NCI-H82 (cell line): ENCODE measurements at places on chromosomes 7 and 10.

DNA sequence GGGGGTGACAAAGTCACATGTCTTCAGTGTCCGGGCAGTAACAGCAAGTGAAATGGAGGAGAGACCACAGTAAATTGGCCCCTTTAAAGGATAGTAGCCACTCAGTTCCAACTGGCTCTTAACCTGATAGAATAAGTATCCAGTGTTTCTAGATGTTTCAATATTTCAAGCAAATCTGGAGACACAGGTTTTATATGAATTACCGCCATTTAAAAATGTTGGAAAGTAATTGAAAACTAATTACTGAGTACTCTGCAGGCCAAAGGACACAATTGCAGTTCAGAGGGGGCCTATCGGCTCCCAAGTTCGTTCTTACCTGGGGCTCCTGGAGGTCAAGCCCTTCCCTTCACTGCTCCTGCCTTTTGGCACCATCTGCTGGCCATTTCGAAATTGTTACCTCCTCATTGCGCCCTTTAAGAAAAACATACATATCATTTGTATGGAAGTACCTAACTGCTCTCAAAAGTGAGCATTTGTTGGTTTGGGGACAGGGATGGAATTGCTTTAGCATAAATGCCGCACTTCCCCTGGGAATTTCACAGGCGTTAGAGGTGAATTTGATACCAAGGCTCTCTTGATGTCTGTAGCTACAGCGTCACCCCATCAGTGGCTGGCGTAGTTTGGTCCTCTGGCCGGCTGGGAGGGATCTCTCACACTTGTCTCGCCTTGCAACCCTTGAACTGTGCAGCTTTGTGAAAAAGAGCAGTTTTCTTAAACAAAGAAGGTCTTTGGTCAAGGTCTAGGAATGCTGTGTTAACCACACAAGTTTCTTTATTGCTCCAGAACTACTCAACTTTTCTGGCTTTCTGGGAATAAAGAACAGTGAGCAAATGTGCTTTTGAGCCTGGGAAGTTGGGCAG lies 220.0 kb downstream of the ARHGAP21 start:
- peak; percentile 75 for DNase-seq

- DNase-seq, result no peak
Measured at GRCh38 chr7:87543623-87544022, 57.1 kb downstream of the ABCB1 start.

GRCh38 chr10:63561341-63561740 lies 40.1 kb downstream of the REEP3 start:
- no peak for DNase-seq

DNA sequence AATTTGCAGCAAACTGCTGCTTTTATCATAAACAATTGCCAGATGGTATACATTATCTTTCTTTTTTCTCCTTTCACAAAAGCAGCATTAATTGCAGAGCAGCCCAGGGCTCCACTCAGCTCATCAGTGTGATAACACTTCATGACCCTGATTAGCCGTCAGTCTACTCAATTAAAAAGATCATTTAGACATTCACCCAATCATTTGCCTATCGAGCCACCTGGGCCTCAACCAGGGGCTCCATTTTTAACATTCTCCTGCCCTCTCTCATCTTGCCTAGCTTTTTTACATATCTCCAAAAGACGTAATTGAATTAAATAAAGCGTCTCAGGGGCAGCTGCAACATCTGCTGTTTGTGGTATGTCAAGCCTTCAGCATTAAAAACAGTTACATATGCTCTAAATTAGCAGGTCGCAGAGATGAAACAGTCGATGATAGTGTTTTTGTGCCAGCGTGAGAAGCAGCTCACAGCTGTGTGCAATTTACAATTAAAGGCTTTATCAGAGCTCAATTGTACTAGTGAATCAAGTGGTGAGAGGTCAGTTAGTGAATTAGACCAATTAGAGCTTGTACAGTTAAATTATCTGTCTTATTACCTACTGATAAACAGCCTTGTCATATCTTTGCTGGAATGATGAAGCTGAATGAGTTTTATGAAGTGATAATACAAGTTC lies 522.5 kb downstream of the ETV1 start:
- peak; percentile 94 for DNase-seq

DNA sequence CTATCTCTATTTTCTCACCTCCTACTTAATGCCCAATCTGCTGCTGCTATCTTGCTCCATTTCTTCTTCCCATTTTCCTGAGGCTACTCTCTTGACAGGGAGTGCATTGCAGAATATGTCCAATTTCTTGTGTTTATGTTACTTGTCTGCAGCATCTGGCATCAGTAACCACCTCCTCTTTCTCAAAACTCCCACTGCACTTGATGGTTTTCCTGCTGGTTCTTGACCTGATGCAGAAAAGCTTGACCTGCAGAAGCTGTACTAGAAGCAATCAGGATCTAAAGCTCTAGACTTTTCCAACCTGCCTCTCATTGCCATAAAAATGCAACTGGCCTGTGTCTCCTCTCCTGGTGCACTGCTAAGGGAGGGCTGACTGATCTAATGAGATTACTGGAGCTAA lies 287.8 kb downstream of the ZEB1 start:
- DNase-seq, result no peak

- DNase-seq, result no peak
Measured at GRCh38 chr10:127790066-127790624, 53.2 kb downstream of the FOXI2 start.

DNA sequence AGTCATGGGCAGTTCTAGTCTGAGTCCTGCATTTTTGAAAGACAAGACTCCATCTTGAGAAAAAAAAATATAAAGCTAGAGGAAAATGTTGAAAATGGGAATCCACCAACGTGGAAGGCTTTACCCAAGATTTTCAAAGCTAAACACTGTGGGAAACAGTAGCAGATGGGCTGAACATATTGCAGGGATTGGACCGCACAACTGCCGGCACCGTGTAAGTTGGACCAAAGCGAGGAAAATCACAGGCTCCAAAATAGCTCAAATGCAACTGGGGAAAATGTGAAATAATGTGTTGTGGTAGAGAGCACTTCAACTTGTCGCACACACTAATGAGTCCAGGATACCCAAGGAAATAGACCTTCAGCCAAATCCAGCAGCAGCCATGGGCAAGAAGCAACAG lies 26.4 kb upstream of the ADRB1 start:
- DNase-seq, result no peak

DNA sequence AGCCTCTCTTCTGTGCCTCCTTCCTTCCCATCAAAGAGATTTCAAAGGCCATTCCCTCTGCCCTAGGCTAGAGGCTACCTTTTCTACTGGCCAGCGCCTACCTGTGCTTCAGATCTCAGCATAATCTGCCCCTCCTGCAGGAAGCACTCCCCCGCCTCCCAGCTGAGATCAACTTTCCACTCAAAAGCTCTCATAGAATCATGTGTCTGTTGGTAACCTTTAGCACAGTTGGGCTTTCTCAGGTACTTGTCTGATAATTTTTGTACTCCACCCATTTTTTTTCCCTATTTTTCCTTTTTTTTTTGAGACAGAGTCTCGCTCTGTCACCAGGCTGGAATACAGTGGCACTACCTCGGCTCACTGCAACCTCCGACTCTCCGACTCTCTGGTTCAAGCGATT lies 231.0 kb upstream of the PRSS58 start:
- no peak for DNase-seq

DNA sequence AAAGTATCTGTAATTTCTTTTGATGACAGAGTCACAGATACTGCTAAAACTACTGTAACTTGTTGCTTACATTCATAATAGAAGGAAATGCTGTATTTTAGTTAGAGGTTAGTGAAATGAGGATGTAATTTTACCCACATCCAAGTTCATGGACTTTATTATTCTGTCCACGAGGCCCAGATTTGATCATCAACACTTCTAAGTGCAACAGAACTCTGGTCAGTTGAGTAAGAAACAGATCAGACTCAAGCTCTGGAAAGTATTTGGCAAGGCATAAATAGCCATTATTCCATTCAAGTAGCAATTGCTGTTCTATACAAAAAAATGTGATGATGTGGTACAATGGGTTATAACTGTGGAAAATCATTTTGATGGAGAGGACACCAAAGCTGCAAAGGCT lies 22.3 kb downstream of the ACADSB start:
- DNase-seq, result no peak

DNA sequence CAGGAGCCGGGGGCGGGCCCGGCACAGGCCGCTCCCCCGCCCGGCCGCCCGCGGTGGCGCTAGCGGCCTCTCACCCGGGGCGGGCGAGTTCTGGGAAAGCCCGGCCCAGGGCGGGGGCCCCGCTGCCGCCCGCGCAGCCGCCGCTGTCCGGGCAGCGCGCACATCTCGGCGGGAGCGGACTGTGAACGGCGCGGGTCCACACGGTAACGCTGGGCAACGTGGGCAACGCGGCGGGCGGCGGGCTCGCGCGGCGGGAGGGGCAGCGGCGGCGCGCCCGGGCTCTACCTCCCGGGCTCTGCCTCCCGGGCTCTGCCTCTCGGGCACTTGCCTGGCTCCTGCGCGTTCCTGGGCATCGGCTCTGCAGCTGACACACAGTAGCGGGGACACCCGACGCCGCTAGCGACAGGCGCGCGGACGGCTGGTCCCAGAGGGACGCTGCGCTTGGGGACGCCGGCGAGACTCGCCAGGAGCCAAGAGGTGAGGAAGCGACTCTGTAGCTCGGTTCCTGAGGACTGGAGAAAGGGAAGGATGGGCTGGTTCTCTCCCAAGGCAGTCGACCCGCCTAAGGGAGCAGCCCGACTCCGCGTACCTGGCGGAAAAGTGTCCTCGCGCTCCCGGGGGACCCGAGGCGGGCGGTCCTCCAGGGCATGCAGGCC lies at the start of gene PLCE1:
TSS of gene PLCE1 (plus strand) at position 150 of the 656 bp plus-strand sequence. CDS start 37,116 bp downstream, outside the sequence.
- peak; percentile 63 for DNase-seq

DNA sequence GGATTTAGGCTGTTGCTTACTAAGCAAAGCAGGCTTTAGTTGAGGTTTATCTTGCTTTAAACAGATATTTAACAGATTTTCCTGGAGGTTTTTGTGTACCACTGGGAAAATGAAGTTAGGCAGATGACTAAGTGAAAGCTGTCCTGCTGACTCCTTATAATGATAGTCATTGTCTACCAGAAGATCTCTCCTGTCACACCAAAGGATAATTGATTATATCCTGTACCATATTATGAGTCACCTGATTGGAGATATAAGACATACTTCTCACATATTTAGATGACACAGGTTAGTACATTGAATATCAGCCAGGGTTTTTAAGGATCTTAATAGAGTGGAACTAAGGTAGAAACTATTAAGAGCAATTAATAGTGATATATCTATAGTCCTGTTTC lies 68.4 kb downstream of the PTEN start:
- DNase-seq, result no peak

DNA sequence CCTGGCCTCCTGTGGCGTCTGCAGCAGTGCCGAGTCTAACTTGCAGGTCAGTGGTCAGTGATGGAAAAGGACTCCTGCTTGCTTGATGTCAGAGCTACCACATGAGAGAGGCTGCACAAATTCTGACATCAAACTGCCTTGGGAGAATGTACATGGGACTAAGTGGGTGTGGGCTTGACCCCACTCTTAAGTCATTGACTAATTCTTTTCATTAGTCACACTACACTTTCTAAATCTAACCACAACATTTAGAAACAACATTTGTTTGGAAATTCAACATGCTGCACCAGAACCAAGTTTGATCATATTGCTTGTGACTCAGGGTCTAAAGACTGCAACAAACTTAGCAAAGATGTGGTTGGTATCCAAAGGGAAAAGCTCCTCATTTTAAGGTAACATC lies 24.4 kb upstream of the CDC14C start:
- no peak for DNase-seq

- no peak for DNase-seq
Measured at GRCh38 chr7:87398446-87398845, 53.0 kb downstream of the CROT start.

DNA sequence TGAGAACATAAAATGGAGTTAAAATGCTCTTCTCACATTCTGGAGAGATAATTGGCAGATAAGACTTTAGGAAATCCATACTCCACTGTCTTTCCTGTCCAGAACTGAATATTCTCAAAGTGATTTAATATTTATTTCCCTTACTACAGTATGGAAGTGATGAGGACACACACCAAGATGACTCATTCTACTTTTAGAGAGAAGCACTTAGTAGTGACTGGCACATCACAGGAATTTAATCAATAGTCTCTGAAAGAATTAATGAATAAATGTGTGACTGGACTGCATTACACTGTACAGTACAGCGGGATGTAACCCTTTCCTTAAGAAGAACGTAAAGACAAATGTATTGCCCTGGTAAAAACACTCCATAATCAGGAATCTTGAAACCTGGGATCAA lies 116.7 kb downstream of the SEMA3E start:
- DNase-seq, result no peak

DNA sequence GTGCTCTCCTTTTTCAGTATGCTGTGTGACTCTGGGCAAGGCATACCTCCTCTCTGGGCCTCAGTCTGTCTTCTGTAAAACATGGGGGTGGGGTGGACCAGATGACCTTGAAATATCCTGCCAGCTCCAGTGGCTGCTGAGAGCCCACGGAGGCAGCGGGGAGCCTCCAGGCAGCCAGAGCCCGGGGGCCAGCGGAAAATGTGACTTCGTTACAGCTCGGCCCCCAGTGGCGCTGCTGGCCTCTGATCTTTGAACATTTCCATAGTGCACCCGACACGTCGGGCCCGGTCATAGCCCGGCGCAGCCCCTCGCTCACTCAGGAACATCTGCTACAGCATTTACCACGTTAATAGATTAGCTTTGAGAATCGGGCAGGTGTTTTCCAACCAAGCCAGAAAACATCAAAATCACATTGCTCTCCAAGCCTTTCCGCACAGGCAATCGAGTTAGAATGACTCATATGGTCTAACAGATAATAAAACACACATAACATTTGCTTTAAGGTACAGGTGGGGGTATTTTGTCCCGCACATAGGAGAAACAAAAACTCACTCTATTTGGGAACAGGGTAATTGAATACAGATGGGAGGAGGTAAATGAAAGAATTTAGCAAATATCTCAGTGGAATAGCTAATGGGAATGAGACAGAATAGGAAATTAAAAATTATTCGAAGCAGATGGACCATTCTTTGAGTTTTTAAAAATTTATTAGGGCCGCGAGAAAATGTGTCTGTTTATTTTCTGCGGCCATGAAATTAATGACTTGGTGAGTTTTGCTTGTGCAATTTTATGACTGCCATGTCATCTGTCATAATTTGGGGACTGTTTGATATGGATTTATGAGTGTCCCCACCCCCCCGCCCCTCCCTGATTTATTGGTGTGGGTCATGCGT lies 26.3 kb upstream of the COMTD1 start:
- DNase-seq, result peak; percentile 78
